Hematopoietic multipotent progenitor cell treated with erythropoietin and hydrocortisone succinate and interleukin-3 and kit ligand, for 4 days (in vitro differentiated cells): ENCODE measurements at places on chromosomes 6 and 20.

DNA sequence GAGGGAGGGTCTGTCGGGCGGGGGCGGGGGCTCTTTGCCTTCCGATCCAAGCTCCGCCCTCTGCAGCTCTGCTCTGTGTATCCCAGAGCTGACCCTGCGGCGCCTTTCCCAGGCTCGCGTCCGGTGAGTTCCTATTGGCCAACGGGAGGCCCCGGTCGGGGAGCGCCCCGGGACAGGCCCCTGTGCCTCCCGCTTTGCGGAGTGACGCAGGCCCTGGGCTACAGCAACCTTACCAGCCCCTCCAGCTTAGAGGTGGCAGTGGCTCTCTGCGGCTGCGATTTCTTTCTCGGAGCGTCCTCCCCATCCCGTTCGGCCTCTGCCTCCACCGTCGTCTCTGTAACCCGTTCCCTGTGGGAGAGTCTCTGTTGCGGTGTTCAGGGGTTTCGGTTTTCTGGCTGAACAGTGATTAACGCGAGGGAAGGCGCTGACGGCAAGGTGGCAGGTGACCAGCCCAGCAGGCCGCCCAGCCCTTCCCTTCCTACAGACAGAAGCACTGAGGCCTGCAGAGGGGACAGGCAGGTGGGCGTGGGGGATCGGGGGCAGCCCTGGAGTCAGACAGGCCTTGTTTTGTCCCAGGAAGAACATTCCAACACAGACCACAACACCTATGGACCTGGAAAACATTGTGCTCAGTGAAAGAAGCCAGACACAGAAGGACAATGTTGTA lies 18.1 kb upstream of the CEBPB start:
- peak; percentile 41 for DNase-seq

GRCh38 chr20:38278131-38278530 lies 17.6 kb upstream of the KIAA1755 start:
- DNase-seq, result no peak

DNA sequence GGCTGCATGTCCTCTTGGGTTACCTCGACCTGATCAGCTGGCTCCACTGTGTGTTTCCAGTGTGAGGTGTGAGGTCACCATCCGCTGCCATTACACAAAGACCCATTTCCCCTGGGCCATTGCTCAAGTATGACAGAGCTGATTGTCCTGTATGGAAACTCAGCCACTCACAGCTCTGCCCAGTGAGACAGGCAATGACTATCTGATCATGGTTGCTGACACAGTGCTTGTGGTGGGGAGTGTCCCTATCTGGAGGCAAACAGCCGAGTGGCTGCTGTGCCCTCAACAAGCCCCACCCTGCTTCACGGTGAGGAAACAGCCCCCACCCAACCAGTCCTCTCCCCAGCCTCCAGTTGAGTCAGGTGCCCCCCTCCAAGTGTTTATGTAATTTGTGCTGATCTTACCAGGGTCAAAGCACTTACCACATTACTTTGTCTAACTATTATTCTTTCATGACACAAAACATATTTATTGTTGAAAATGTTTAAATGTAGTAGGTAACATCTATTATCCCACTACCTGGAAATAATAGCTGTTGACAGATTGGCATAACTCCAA lies 11.7 kb upstream of the MAPK13 start:
- DNase-seq, result peak; percentile 98

- DNase-seq, result no peak
These were observed 11.2 kb upstream of the SIRPA start for GRCh38 chr20:1883986-1884385.

DNA sequence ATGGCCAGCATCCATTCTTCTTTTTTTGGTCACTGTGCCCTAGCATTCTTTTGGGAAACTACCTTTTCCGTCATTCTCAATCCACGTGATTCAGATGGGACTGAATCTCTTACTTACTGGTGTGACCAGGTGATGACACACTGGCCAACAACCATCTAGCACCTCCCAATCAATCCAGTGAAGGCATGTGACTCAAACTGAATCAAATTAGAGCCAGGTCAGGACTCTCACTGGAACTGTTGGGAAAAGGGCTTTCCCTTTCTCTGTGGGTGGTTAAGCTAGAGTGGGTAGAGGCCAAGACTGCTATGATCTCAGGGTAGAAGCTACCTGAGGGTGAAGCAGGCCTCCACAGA lies 36.2 kb upstream of the ZMYND8 start:
- no peak for DNase-seq

GRCh38 chr20:49699200-49699992 lies 14.3 kb downstream of the B4GALT5 start:
- DNase-seq, result peak; percentile 59

DNA sequence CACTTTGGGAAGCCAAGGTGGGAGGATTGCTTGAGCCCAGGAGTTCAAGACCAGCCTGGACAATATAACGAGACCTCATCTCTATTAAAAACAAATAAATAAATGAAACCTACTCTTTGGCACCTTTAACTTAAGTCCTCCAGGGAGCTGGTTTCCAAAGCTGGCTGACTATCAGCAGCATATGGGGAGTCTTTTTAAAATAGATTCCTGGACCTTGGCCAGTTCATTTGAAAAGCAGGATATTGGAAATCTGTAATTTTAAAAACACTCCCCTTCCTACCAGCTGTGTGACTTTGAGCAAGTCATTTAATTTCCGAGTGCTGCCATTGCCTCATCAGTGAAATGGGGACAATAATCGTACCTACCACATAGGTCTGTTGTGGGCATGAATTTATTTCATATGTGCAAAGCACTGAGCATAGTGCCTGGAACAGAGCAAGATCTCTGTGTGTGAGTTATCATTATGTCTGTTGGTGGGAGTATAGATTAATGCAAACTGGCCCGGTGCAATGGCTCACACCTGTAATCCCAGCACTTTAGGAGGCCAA lies 40.9 kb upstream of the PTPN1 start:
- DNase-seq, result no peak

DNA sequence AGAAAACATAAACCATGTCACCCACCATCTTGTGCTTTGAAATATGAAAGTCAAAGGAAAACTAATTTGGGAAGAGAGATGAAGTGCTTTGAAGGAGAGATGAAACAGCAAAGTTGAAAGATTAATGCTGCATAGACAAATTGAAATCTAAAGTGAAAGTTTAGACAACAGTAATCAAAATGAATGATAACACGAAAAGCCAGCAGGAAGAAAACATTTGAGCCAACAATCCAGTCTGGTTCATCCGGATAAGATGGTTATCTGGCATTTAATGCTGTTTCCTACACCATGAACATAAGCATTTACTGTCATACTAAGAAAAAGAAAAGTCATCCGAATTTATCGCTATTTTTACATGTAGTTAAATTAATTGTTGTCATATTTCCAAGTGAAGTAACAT lies 595 bp downstream of the HAO1 start:
- peak; percentile 7 for DNase-seq

GRCh38 chr6:134720353-134721059 lies 229.4 kb downstream of the ALDH8A1 start:
- peak; percentile 7 for DNase-seq

- no peak for DNase-seq
These were observed 354.3 kb downstream of the COL12A1 start for GRCh38 chr6:74851596-74851995.

DNA sequence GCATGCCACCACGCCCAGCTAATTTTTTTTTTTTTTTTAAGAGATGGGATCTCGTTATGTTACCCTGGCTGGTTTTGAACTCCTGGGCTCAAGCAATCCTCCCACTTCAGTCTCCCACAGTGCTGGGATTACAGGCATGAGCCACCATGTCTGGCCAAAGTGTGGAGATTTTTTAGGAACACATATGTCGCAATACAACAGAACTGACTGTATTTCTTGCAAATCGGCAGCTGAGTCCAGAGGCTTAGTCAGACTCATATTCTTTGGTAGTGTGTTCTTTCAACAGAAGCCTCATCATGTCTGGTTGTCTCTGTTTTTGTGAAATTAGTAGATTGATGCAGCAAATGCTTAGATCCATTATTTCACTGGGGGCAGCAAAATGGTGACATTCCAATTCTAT lies 23.9 kb upstream of the CD164 start:
- DNase-seq, result no peak

- DNase-seq, result no peak
These were observed 126.9 kb upstream of the FAM83B start for GRCh38 chr6:54719633-54720032.

DNA sequence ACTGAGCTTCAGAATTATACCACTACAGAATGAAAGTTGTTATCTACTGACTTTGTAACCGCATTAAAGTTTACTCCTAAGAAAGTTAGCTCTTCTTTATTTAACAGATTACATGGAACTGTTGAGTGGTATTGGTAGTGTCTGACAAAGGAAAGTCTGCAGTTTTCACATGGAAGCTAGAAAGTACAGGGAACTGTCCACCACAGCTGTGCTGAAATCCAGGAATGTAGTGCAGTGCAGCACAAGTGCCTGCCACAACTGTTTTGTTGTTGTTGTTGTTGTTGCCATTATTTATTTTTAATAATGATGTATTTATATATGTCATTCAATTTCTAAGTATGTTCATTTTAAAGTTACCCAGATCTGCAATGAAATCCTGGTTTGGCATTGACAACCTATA lies 464.9 kb downstream of the TBC1D32 start:
- DNase-seq, result peak; percentile 8

DNA sequence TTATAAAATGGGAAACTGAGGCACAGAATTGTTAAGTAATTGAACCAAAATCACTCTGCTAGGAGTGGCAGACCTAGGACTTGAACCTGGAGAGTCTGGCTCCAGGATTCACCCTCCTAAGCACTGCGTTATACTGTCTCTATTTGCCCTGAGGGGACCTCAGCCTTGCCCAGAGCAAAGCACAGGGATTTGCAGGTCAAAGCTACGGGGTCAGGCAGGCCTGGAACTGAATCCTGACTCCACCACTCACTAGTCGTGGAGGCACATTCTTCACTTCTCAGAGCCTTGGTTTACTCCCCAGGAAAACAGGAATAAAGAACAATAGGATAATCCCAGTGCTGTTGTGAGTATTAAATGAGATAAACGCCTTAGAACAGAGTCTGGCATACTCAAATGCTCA lies 19.4 kb downstream of the KCNK15 start:
- no peak for DNase-seq

DNA sequence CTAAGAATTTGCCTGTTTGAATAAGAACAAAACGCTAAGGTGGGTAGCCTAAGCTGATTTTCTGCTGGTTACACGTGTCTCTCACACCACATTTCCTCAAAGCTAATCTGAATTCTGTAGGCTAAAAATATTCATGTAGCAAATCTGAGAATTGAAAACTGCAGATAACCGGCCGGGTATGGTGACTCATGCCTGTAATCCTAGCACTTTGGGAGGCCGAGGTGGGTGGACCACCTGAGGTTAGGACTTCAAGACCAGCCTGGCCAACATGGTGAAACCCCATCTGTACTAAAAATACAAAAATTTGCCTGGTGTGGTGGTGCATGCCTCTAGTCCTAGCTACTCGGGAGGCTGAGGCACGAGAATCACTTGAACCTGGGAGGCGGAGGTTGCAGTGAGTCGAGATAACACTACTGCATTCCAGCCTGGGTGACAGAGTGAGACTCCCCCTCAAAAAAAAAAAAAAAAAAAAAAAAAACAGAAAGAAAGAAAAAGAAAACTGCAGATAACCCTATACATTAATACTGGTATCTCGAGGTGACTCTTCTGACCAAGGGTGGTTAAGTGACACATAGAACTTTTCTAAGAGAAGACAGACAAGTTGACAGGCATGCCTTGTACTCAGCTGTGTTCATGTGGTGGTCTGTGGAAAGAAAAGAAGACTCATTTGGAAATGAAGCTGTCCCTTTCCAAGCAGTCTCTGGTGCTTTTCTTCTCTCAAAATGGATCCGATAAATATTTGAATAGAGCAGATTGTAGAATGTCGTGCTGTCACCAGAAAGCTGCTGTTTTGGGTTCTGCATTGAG lies 24.7 kb upstream of the ASXL1 start:
- no peak for DNase-seq

DNA sequence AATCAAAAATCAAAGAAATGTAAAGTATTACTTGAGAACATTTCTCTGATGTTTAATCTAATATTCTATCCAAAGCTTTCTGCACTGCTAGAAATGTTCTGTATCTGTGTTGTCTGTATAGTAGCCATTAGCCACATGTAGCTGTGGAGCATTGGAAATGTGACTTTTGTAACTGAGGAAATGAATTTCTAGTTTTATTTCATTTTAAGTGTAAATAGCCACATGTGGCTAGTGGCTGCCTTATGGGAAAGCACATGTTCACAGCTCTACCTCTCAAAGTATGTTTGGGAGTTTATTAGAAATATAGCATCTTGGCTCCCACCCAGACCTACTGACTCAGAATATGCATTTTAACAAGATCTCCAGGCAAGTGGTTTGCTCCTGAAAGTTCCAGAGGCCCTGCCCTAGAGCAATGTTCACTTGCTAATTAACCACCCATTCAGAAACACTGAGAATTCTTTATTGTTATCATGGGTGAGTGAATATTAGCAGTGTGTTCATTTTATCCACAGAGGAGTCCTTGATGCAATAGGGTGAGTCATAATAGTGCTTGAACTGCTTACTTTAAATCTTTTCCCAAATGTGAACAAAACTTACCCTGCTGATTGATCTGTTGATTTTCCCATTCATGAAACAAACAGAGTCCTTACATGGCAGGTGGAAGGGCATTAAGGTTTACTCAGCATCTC lies 282.7 kb downstream of the PLCB1 start:
- no peak for DNase-seq
